ENCODE measurements at places on chromosomes 5 and 9. TPM values are rescaled to one million over a fixed set of nuclear protein-coding genes. Genes with fewer than 3 reads are reported as not detected.

- no peak for DNase-seq
Measured at GRCh38 chr5:145697251-145697990, 137.7 kb downstream of the PRELID2 start.

GRCh38 chr5:148569948-148570347 lies 84.4 kb downstream of the HTR4 start:
- no peak for DNase-seq

DNA sequence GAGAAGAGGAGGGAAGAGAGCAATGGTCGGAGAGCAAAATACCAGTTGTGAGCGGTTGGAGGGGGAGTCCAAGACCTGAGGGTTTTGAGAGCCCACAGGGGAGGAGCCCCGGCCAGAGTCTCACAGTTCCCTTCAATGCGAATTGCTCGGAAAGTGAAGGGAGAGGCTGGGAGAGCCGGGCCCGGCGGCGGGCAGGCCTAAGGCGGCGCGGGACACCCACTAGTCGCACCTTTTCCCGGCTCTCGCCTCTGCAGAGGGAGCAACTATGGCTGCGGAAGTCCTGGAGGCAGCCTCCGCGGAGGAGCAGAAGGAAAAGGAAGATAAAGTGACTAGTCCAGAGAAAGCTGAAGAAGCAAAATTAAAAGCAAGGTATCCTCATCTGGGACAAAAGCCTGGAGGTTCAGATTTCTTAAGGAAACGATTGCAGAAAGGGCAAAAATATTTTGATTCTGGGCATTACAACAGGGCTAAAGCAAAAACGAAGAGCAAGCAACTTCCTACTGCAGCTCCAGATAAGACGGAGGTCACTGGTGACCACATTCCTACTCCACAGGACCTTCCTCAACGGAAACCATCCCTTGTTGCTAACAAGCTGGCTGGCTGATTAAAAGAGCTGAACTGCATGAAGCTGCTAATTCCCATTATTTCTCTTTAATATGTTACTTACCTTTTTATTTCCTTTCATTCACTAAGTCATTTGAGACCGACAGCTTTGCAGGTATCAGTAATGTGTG lies 6.5 kb upstream of the BTNL3 start:
- no peak for DNase-seq

DNA sequence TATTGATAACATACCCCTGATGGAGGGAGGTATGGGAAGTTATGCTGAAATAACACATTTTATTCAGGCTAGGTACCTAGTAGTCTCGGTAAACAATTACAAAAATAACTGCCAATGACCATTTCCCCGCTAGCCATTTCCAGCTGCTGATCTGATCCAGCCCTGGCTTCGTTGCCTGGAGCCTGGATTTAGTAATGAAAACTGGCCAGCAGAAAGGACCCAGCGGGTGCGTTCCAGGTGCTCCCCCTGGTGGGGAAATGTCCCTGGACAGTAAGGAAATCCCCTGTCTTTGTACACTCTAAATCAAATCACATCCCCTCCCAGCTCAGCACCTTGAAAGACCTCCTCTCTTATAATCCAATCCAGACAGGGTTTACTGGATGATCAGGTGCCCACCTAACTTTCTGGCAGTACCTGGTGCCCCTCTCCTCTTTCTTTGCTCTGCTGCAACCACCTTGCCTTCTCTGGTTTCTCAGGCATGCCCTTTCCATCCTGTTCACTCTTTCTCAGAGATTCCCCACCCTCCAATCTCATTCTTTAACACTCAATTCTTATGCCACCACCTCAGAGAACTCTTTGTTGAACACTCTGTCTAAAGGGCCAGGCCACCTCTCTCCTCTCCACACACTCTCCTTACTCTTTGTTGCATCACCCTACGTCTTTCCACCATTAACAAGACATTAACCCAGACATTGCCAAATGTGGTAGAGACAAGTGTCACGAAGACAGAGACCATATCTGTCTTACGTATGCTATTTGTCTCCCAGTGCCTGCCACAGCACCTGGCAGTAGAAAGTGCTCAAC lies 50.1 kb upstream of the SMAD5 start:
- peak; percentile 92 for DNase-seq

- DNase-seq: no peak
Measured at GRCh38 chr5:93894601-93895354, 153.4 kb upstream of the POU5F2 start.

DNA sequence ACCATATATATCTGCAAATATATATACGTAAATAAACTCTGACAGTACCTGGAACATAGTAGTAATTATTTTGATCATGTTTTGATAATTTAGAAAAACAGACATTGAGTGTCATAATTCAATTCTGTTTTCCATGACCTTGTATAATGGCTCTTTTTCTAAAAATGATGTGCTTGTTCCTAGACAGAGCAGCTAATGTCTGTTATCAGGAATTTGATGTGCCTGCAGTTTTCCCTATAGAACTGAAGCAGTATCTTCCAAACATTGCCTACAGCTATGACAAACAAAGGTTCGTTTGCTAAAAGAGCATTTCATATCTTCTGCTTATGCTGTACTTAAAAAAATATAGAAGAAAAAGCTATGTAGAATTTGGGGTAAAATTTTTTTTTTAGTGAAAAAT lies 5.3 kb downstream of the SETD9 start:
- DNase-seq: no peak

DNA sequence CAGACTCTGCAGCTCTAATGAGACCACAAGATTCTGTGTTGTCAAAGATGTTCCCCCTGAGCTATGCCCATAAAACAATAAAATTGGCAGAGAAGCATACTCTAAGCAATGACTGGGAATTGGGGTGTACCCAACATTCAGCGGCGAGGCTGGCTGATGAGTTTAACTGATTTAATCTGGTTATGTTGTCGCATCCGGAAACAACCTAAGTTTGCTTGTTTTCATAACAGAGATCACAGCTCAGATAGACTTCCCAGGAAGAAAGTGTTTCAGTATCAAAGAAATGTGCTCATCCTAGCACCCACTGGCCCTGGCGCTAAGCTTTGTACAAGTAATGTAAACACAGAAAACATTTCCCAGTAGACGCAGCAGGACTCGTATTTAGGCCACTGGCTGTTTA lies 7.4 kb downstream of the SEMA5A start:
- DNase-seq: no peak

GRCh38 chr9:129289883-129290282 lies 111.8 kb upstream of the IER5L start:
- DNase-seq: no peak

DNA sequence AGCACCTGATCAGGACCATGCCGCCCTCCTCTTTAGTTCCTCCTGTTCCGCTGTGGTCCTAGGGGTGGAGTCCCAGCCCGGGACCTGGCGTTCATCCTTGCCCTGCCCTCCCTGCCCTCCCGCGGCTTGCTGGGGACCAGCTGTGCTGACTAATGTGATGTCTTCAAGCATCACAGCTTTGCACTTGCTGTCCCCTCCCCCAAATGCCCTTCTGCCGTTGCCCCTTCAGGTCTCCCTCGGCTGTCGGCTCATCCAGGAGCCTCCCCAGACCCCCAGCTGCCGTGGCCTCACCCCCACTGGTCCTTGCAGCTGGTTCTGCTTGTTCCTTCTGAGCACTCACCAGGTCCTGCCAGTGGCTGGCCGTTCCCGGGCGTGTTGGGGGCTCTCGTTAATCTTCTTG lies 19.9 kb downstream of the RXRA start:
- DNase-seq: no peak

DNA sequence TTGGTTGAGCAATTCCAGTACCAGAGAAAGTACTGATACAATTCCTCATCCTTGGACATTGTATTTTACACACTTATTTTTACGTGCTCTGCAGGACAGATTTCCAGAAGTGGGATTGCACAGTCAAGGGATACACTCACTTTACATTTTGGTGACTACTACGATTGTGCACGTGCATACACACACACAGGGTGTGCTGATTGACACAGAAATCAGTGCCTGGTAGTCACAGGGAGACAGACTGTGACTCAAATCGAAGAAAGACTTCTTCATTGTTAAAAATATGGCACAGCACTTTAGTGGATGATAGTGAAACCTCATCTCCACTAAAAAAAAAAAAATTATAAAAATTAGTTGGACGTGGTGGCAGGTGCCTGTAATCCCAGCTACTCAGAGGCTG lies 1.5 kb downstream of the GARIN3 start:
- DNase-seq: no peak

- DNase-seq: peak; percentile 64
Measured at GRCh38 chr5:139844472-139845145, 49.0 kb downstream of the PSD2 start.

The SLC46A2 gene
- total RNA-seq: not detected

The ARID3C gene
- total RNA-seq: not detected

The TUSC1 gene
- 4.3 TPM for total RNA-seq

The FGF10 gene
- 0.54 TPM for total RNA-seq

The BTNL8 gene
- 0.48 TPM for total RNA-seq

The ABO gene
- total RNA-seq: not detected

The PCDHGC5 gene
- total RNA-seq: 0.78 TPM

The RPL7A gene
- 2,633 TPM for total RNA-seq
